Activated CD4-positive, alpha-beta T cell treated with anti-CD3 and anti-CD28 coated beads for 4 hours (primary cell): ENCODE measurements at places on chromosomes 4 and X.

DNA sequence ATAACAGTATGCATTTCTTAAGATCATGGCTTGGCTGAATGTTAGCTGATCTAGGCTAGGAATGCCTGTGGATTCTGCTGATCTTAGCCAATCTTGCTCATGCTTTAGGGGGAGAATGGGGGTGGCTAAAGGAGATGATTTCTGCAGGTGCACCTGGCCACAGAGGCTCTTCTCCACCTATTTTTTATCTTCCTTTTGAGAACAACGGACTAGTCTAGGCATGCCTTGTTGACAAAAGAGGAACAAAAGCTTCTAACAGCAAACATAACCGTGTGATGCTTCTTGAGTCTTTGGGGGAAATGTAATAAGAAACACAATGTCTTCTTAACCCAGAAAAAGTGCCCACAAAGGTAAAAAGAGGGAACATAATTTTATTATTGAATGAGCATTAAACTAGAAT, 743.5 kb downstream of the ARAP2 start:
- no peak for DNase-seq

- DNase-seq = no peak
Measured at GRCh38 chr4:144655491-144655890, 9.5 kb downstream of the HHIP start.

- DNase-seq = no peak
Measured at GRCh38 chr4:169159624-169160171, 111.1 kb downstream of the SH3RF1 start.

- no peak for DNase-seq
Measured at GRCh38 chrX:20361081-20361889, 94.6 kb upstream of the RPS6KA3 start.

DNA sequence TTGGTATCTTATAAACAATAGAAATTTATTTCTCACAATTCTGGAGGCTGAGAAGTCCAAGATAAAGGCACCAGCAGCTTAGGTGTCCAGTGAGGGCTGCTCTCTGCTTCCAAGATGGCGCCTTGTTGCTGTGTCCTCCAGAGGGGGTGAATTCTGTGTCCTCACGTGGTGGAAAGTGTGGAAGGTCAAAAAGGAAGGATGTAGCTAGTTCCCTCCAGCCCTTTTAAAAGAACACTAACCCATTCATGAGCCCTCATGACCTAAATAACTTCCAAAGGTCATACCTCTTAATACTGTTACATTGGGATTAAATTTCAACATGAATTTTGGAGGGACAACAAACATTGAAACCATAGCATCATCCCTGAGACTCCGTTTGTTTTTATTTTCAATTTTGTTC, 48.8 kb downstream of the ZNF81 start:
- no peak for DNase-seq

GRCh38 chr4:167052631-167053091, 181.6 kb downstream of the SPOCK3 start:
- DNase-seq = no peak

DNA sequence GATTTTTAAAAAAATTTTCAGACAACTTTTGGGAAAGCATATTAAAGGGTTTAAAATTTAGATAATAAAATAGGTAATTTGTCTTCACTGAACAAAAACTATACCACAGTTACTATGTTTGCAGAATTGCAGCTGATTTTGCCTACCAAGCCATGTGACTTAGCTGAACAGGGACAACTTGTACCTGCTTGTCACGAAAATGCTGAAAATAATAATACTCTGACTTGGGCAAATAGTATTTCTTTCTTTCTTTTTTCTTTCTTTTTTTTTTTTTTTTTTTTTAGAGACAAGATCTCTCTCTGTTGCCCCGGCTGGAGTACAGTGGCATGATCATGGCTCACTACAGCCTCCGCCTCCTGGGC, 225.2 kb upstream of the PPP1R2C start:
- no peak for DNase-seq

GRCh38 chr4:117515921-117516320, 430.5 kb upstream of the TRAM1L1 start:
- DNase-seq = no peak

DNA sequence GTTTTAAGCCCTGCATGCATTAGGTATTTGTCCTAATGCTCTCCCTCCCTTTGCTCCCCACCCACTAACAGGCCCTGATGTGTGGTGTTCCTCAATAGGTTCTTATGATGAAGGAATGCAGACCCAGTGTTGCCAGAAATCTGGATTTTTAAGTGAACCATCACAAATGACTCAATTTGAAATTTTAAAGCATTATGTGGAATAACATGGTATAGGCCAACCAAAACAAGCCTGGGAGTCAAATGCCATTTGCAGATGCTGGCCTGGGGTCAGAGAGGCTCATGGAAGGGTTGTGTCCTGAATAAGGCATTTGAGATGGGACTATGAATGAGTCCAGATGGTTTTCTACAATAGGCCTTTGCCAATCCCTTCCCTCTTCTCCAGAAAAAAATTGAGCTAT, 179.6 kb downstream of the SHROOM3 start:
- no peak for DNase-seq

GRCh38 chrX:125505207-125505606, 185.5 kb downstream of the TEX13C start:
- no peak for DNase-seq

DNA sequence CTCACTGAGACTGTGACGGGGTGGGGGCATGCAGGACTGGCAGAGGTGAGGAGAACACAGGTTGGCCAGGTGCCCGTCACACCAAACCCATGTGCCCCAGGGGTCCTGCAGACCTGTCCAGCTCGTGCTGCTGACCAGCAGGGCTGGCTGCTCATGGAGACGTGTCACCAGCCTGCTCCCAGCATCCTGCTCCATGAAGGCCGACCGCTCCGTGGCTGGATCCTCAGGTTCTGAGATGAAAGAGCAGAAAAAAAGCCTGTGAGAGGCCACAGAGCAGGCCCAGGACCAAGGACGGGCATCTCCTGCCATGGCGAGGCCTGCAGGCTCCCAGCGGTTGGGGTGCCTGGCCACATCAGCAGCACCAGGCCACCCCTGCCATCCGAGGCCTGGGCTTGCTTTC, 71.7 kb upstream of the DRD5 start:
- DNase-seq = no peak

DNA sequence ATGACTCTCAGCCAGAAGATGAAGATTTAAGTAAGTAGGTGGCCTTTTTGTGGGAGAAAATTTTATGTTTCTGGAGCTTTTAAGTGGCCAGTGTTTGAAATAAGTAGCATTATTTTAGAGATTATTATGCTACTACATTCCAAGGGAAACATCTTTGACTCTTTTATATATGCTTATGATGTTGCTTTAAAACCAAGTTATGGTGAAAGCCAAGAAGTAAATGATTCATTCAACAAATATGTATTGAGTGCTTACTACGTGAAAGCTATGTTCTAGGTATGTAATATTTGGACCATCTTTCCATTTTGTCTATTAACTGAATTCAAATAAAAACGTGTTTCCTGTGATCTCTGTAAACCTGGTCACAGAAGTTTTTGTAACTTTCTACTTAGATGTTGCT, 58.3 kb downstream of the ZFX start:
- no peak for DNase-seq

DNA sequence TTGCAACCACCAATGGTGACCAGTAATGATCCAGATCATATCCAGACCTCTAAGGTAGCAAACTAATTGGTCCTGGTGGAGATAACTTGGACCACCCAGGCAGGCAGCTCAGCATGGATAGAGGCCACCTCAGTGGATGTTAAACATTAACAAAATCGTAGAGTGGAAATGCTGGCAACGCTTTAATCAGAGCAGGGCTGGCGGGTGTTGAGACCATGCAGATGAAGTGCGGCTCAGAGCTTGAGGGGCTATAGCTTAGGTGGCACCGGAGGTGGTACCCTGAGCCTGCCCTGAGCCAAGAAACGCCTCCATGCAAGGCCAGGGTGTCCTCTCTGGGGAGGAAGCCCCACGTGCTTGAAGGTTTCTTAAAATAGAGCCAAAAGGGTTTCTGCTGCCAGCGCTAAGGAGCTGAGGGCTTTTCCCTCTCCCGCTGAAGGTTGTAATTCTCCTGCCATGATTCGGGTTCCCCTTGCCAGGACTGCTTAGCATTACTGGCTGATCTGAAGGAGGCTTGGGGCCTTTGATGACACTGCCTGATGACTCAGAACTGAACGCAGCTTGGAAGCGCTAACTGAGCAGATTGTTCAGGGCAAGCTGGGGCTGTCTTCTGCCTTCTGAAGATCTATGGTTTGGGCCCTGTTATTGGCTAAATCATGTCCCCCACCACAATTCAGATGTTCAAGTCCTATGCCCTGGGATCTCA, 177.8 kb upstream of the ATP6AP2 start:
- no peak for DNase-seq

DNA sequence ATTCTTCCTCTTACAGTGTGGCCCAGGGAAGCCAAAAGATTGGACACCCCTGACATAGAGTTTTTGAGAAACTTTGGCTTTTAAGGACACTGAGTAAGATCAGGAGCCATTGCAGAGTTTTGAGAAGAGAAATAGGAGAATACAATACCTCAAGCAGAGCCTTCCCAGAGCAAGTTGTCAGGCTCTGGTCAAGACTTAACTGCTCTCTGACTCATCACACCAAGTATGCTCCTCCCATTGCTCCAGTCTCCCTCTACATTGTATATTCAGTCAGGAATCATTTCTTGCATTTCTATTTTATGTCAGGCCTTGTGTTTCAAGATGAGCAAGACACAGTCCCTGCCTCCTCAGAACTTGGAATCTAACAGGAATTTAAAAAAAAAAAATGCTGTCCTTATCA, 176.4 kb upstream of the FMR1 start:
- DNase-seq = no peak

DNA sequence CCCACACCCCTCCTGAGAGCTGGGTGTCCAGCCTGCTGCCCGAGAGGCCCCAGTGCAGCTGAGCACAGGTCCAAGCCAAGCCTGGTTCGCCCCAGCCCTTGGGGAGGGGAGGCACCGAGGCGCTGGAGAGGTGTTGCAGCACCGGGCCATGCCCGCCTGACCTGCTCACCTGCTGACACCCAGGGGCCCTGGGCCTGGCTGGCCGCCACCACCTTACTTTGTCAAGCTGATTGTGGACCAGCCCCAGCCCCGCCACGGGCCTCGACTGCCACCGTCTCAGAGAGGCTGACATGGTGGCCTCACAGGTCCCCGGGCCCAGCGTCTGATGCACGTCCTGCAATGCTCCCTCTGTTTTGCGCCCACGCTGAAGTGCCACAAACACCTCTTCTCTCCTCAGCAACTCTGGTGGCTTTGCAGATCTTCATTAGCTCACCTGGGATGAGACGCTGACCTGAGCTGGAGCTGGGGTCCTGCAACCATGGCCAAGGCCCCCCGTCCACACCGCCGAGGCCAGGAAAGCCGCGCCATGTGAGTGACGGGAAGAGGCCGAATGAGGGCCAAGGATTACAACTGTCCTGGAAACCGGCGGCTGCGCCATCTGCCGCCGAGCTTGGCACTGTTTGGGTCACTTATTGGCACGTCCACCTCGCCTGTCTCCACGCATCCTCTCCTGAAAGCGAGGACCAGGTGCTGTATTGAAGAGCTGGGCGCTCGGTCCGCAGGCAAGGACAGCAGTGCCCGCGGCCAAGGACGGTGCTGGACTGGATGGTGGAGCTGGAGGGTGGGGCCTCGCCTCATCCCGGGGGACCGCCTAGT, 7.6 kb downstream of the CPLX1 start:
- DNase-seq = no peak

DNA sequence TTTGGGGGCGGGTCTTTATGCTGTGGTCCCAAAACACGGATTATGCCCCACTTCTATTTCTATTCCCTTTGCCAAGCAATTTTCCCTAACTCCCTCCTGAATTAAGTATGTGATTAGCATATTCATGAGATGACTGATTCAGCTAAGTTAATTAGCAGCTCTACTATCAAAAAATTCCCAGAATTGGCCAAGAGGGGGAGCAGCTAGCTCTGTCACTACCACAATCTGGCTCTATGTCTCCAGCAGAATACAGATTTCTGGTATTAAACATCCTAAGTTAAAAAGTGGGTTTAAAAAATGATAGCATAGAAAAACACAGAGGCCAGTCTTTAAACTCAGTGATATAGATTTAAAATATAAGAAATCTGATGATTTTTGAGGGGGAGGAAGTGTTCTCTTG, 80.3 kb downstream of the GPC4 start:
- no peak for DNase-seq

DNA sequence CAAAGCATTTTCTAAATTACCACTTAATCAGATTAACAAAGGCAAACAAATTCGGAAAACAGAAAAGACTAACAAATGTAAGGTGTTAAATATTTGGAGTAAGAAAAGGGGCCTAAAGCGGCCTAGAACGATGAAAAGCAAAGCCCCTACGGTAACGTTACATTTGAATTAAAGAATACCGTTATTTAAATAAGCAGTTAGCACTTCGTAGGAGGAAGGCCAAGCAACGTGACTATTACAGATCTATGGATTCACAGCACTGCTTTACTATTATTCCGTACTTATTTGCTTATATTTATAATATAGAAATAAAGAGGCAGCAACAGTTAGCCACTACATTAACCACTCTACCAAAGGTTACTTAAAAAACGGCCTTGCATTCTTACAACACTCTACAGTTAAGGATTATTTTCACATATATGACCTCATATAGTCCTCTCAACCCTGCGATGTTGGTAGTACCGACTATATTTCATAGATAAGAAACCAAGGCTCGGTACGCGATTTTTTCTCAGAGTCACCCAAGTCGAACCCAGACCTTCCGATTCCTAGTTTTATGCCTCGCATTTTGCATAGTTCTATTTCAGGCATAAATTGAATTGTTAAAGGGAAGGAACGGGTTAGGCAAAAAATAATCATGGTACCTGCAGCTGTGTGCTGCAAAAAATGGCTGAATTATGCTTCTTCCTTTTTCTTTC, 2.9 kb downstream of the KLHL15 start:
- DNase-seq = no peak
